ENCODE measurements at places on chromosomes 5 and 9.

DNA sequence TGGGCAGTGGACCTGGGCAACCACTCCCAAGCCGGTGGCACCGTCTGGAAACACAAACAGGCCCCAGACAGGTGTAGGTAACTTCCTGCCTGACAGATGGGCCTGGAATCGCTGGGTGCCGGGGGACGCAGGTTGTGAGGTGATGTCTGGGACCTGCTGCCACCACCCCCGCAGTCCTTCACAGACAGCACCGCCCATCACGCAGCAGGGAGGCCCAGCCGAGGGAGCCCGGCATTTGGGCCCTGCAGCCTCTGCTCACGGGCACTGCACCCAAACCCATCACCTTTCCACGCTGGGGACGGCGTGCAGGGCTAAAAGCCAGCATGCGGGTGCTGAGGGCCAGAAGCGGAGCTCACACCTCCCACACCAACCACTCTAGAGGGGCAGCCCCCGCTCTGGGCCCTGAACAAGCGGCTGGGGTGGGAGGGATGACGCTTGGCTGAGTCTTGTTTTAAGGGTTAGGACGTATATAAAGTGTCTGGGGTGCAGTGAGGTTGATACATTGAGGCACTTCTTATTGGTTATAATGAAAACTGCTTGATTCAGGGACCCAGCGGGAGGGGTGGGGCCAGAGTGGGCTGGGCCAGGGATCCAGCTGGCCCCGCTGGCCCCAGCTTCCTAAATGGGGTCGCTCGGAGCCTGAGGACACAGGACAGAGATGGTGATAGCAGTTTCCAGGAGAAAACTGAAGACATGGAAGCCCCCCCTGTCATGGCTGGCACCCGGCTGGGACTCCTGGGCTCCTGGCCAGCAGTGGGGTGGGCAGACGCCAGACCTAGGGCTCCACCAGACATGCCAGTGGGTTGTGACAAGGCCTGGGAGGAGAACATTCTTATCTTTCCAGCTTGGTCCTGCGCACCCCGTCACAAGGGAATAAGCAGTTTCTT is 11.3 kb downstream of the MYMK start:
- no peak for DNase-seq

DNA sequence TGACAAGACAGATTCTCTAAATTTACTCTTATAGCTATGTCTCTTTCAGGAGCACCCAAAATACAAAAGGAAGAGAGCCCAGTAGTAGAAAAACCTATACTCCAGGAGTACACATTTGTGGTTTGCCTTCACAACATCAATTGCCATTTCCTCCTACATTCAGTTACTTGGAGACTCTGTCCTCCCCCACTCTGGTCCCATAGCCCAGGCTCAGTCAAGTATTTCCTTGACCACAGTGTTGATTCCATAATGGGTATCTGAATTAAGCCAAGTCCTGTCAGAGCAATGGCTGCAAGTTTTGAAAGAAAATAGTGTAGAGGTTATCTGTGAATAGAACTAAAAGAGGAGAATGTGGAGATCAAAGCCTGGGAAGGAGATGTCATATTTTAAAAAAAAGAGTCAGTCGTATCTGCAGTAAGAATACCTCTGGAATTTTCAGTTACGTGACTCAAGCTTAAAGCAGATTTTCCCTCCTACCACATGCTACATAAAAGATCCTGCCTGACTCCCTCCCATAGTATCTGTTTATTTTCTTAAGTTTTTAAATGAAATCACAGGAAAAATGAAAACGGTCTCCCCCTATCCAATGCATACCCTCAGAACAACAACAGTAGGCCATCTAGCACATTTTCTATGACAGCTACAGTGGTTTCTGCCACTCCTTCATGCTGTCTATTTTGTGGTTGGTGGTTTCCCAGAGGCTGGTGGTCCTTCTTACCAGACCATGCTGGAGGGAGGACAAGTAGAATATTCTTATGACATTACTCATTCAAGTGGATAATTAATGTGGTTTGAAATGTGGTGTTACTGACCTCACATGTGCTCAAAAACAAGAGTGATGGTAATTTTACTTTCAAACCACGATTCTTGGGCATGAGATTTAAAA is 249.7 kb upstream of the TMEM161B start:
- DNase-seq = no peak

- DNase-seq = no peak
Measured at GRCh38 chr5:175547842-175548241, 69.5 kb downstream of the SFXN1 start.

DNA sequence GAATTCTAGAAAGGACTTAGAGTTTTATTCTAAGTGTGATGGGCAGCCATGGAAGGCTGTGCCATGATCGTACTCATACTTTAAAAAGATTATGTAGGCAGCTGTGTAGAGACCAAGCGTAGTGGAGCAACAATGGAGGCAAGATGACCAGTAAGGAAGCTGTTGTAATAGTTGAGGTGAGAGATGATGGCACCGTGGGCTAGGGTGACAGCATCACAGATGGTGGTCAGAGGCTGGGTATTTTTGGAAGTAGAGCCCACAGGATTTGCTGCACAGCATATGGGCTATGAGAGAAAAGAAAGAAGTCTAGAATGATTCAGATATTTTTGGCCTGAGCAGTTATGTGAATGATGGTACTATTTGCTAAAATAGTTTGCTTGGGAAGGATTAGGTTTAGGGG is 7.7 kb downstream of the ARHGAP26 start:
- no peak for DNase-seq

- DNase-seq = no peak
Measured at GRCh38 chr9:116940614-116941215, 253.6 kb downstream of the TRIM32 start.

DNA sequence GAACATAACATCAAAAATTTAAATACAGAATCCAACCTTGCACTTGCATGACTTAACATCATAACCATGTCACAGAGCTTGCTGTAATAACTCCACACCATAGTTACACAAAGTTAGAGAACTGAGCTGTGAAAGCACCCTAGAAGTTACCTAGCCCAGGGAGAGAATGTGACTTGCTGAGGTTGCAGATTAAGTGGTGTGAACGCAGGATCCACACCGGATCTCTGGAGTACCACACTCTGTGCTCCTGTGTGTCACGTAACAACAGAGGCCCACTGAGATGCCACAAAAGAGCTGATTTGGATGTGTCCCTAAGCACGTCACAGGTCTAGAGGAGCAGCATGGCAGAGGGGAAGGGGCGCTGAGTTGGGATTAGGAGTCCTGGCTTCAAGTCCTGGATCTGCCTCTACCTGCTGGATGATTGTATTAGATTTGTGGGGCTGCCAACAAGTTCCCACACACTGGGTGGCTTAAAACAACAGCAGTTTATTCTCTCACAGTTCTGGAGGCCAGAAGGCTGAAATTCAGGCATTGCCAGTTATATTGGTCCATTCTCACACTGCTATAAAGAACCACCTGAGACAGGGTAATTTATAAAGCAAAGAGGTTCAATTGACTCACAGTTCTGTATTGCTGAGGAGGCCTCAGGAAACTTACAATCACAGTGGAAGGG is 213.3 kb upstream of the TBC1D2 start:
- DNase-seq = no peak
